ENCODE measurements at places on chromosomes 1 and 21.

DNA sequence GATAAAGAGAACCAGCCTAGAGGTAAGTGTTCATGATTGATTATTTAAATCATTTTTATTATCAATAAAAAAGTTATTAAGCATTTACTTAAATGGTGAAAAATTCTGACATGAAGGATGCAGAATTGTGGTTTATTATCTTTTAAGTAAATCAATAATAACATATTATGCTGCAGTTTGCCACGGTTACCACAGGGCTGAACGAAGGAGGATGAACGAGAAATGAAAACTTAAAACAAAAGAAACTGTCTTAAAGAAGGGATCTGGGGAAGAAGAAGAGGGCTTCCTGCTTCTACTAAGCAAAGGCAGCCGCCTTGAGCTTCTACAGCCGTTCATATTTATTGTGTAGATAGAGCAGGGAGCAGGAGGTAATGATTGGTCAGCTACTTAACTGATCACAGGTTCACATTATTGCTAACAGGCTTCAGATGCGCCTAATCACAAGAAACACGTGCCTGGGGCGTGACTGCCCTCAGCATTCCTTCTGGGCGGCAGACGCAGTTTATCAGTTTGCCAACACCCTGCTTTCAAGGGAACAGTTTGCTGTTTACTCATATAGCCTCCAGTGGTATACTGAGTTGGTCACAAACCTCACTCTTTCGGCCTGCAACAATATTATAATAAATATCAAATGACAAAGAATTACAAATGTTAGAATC, 5.8 kb upstream of the FNBP1L start:
- DNase-seq, result no peak

- no peak for DNase-seq
Observed at GRCh38 chr1:175520186-175520585, 223.2 kb downstream of the TNR start.

DNA sequence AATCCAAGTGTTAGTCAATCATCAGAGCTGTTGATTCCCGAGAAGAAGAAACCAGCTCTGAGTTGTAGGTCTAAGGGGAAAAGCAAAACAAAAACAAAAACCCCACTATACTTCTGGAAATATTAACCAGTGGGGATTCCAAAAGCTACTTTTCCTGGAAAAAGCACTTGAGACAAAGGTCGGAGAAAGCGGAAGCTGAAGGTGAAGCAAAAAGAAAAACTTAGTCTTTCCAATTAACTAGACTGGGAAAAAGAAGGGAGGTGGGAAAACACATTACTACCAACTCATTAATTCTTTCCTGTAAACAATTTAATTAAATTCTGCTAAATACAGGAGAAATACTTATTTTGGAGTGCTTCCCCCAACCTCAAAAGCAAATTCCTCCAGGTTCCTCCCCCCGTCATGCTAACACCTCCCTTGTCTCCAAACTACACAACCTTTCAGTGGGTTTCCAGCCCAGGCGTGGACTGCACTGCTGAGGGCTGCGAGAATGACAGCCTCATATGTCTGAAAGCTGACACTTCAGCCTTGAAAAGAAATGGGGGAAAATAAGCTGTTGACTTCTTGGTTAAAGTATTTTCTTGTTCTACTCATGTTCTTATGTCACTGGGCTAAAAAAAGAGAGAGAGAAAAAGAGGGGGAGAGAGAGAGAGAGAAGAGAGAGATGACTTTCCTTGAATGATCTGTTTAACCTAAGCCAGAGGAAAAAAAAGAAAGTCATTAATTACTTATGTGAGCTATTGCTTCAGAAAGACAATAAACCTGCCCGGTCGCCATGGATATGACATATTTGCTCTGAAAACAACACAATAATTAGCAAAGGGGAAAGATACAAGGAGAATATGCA, 5.1 kb downstream of the CASZ1 start:
- DNase-seq, result no peak

DNA sequence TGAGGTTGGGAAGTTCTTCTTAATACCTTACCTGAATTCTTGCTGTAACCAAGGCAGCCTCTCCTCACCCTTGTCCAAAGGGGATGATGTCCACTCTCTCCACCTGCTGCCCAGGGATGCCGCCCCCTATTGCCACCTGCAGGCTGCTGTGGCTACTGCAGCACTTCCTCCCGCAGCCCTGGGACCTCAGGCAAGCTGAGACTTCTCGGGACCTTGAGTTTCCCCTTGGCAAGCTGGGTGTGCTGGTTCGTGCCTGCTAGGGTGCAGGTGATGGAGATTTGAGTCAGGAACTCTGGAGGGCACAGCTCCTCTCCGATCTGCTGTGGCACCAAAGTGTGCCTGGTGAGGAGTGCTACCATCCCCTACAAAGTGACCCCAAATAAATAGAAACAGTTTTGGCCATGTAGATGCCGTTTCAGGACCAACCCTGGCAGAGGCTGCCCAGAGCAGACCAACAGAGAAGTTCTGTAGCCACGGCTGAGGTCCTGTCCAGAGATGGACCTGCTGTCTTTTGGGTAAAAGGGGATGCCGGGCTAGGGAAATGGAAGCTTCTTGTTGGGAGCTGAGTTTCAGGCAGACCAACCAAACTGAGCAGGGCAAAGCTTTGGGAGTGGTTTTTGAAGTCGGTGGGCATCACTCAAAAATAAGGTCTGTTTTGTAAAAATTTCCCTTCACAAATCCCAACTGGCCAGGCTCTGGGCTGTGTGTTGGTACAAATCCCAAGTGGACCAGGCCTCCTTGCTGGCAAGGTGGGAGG, 31.7 kb downstream of the RUNX3 start:
- DNase-seq, result no peak

DNA sequence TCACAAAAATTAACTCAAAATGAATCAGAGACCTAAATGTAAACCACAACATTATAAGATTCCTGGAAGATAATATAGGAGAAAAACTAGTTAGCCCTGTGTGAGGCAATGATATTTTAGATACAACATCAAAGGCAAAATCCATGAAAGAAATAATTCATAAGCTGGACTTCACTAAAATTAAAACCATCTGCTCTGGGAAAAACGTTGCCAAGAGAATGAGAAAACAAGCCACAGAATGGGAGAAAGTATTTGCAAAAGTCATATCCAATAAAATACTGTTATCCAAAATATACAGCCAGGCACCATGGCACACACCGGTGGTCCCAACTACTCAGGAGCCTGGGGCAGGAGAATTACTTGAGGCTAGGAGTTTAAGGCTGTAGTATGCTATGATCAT, 70.3 kb downstream of the SYF2 start:
- no peak for DNase-seq

DNA sequence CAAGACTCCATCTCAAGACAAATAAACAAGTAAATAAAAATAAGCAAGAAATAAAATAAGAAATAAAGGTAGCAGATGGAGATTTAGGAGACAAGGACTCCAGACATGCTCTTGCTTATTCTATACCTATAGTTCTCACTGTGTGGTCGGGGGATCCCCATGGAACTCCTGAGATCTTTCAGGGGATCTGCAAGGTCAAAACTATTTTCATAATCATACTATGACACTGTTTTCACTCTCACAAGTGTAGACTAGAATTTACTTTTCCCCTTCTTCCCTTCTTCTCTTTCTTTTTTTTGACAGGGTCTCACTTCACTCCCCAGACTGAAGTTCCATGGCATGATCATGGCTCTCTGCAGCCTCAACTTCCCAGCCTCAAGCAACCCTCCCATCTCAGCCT, 29.8 kb upstream of the NLRP3 start:
- DNase-seq, result no peak

GRCh38 chr1:30286241-30286987, 437.0 kb downstream of the MATN1 start:
- no peak for DNase-seq

DNA sequence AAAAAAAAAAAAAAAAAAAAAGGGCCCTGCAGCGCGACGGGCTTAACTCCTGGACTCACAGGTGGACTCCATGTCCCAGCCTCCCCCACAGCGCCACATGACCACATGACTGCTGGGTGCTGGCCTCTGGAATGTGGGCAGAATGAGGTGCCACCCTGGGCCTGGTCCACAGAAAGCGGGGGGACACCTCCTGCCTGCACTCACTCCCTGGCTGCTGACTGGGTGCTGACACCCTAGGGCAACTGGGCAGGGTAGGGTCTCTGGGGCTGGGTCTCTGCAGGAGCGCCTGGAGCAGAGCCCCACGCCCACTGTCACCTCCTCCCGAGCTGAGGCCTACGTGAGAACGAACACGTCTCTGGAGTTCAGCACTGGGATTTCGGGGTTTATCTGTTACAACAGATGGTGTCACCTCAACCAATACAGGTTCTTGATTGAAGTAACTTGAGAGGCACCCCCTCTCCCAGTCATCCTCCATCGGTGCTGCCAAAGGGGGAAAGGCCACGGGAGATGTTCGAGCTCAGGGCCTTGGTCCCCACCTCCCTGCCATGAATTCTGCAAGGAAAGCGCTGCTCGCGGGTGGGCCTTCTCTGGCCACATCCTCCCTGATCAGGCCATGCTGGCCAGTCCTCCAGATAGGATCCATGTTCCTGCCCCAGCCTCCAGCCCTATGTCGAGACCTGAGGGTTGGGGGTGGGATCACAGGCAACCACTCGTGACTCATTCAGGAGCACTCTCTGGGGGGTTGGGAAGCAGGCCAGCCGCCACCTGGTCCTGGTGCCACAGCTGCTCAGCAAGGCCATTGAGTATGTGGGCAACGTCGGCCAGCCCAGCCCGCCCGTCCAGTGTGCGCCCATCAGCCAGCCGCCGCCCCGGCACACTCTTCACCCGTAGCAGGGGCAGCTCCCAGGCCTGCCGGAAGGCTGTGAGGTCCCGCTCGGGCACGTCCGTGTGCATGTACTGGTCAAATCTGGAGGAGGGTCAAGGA, 5.4 kb downstream of the CPLANE2 start:
- DNase-seq, result no peak

DNA sequence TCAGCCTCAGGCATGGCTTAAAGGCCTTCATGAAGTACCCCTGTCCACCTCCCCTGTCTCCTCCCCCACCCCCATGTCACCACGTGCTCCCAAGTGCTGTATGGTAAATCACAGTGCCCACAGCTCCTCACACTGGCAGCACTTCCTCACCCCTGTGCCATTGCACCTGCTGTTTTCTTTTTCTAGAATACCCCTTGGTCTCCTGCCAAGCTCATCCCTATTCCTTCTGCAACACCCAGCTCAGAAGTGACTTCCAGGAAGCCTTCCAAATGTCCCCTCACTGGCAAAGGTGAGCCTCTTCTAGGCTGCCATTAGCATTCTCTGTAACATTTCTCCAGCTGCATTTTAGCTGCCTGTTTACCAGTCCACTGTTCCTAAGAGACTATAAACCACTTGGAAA, 9.4 kb downstream of the AKNAD1 start:
- DNase-seq, result no peak

GRCh38 chr1:204572923-204573922, 57.0 kb downstream of the MDM4 start:
- DNase-seq, result no peak

DNA sequence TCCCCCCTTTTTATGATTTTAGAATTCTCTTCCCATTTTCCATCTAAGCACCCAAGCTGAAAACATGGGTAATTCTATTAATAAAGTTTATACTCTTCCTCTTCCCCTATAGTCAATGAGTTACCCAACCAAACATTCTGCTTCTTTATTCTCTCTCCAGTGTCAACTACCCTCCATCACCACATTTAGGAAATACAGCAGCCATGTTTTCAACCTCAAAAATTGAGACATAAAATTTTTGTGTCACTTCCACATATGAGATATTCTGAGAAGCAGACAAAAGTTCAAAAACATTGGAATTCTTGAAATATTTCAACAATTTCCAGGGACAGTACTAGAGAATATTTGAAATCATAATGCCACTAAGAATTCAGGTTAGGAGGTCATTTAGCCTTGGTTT, 64.8 kb upstream of the ATP1A1 start:
- DNase-seq, result no peak

DNA sequence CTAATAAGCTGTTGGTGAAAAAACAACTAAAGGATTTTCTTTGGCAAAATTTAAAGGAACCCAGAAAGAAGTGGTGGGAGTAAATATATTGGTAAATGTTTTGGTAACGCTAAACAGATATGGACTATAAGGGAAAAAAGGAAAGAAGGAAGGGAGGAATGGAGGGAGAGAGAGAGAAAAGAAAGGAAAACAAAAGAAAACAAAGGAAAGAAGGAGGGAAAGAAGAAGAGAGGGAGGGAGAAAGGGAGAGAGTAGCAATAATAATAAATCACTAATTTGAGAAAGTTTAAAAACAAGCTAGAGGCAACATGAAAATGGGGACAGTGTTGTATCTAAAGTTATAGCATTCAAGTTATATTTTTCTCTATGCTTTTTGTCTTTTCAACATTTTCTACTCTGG, 43.6 kb upstream of the RCOR3 start:
- no peak for DNase-seq

GRCh38 chr1:71494163-71494562, 413.3 kb upstream of the ZRANB2 start:
- no peak for DNase-seq

GRCh38 chr1:211734359-211734758, 58.9 kb upstream of the NEK2 start:
- DNase-seq, result no peak

GRCh38 chr1:148333875-148334338, 149.2 kb downstream of the PPIAL4G start:
- DNase-seq, result no peak

DNA sequence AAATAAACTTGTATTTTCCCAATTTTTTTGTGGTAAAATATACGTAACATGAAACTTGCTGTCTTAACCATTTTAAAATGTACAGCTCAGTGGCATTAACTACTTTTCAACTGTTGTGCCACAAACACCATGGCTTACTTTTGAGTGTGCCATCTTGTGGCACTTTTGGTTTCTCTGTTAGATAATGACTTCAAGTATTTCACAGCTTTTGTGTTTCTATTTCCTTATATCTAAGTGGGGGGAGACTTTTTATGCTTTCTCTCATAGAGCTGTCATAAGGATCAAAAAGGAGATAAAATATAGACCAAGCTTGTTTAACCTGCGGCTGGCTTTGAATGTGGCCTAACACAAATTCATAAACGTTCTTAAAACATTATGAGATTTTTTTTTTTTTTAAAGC, 44.3 kb downstream of the CDC14A start:
- no peak for DNase-seq

DNA sequence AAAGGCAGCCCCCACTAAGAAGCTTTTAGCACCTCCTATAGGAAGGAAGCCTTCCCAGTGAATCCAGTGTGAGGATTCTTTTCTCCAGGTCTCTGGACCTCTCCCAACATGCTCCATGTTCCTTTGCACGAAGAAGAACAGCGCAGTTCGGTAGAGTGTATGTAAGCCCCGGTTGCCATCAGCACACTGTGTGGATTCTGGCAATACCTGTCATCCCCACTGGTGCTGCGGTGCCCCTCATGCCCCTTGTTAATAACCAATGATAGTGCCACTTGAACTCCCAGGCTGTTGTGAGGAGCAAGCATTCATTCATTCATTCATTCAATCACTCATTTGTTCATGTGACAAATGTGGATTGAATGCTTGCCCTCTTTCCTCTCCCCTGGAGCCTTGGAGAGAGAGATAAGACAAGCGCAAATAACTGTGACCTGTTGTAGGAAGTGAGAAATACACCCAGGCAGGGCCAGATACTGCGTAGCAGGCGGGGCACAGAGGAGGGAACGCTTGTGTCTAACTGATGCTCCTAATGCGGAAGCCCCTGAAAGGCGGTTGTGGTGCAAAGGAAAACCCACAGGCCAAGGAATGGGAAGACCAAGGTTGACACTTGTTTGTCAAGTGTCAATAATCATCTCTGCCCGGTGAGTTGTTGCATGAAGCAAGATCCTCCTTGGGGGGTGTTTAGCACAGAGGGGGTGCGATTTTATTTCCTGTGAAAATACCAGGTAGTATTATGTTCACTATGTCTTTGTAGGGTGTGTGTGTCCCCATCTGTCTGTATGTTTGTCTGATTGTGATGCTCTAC, 9.8 kb downstream of the LGR6 start:
- no peak for DNase-seq

Data from NCI-H524 treated with DMSO at 0.1 percent for 48 hours (cell line).